Adrenal gland (tissue), 19 donors: ENCODE measurements at places on chromosomes 1 and 21. TPM values are rescaled to one million over a fixed set of nuclear protein-coding genes. Genes with fewer than 3 reads are reported as not detected.

The EXO1 gene
- not detected for polyA plus RNA-seq

The FHL3 gene
- 8.6 TPM for polyA plus RNA-seq

The RNU1-1 gene
- polyA plus RNA-seq, result not detected

The DEPDC1 gene
- 0.95 TPM for polyA plus RNA-seq

The VHLL gene
- polyA plus RNA-seq, result not detected

The HRNR gene
- polyA plus RNA-seq, result under 0.01 TPM

The MYBPH gene
- not detected for polyA plus RNA-seq

The ADGRL4 gene
- polyA plus RNA-seq, result 4.4 TPM

The IGSF9 gene
- polyA plus RNA-seq, result not detected

The CTSK gene
- 23.9 TPM for polyA plus RNA-seq

The KRTAP6-1 gene
- polyA plus RNA-seq, result not detected
